ENCODE measurements at places on chromosomes 6 and 20.

- DNase-seq: no peak
These were observed 15.5 kb downstream of the COL9A3 start for GRCh38 chr20:62832212-62832922.

DNA sequence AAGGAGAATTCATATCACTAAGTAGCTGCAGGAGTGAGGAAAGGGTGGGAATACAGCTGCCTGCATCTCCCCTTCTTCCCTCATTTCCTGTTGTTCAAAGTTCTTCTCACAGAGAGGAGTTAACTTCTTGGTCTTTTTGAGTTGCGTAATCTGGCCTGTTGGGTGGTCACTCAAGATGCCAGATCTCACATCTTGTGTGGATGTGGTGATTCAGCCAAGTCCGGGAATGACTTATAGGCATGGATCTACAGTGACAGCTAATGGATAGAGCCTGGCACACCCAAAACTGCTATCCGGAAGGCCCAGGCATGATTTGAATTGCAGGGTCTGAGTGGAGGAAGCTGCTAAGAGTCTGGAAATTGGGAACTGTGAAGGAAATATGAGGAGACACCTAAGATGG lies 100.2 kb upstream of the SLC35B3 start:
- no peak for DNase-seq

DNA sequence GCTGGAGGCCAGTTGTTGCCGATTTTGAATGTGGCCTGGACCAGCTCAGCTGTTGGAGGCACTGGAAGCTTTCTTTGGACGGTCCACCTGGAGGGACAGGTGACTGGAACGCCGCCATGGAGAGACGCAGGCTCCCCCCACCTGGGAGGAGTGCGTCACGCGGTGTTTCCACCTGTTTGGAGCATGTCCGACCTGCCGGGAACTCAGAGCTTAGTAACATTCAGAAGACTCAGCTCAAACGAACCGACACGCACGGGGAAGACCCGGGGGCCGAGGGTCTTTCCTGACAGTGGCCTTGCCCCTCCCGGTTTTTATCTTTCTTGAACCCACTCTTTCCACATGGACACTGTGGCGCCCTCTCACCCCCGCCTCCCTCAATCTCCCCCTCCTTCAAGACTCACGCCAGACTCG lies 141.6 kb downstream of the SMOC2 start:
- no peak for DNase-seq

GRCh38 chr6:34243901-34244884 lies 4.6 kb downstream of the SMIM29 start:
- DNase-seq: no peak
